ENCODE measurements at places on chromosomes 5 and 9.

DNA sequence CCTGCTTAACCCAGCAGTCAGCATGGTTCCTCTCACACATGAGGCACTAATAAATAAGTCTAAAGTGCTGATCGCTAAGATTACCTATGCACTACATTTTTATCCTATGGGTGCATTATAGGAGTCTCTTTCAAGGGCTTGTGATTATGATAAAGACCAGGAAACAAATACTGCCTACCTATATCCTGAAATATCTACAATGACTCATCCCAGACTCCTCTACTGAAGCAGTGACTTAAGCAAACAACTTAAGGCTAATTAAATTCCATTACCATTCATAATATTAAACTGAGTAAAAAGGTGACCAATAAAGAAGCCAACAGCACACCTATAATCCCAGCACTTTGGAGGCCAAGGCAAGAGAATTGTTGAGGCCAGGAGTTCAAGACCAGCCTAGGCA lies 338.4 kb downstream of the DNAH5 start:
- no peak for DNase-seq

- no peak for DNase-seq
Measured at GRCh38 chr5:142971303-142972013, 201.3 kb downstream of the ARHGAP26 start.

- DNase-seq = no peak
Measured at GRCh38 chr5:55313870-55314617, 6.3 kb downstream of the MTREX start.

- no peak for DNase-seq
Measured at GRCh38 chr9:103707181-103707580, 386.9 kb upstream of the SMC2 start.

DNA sequence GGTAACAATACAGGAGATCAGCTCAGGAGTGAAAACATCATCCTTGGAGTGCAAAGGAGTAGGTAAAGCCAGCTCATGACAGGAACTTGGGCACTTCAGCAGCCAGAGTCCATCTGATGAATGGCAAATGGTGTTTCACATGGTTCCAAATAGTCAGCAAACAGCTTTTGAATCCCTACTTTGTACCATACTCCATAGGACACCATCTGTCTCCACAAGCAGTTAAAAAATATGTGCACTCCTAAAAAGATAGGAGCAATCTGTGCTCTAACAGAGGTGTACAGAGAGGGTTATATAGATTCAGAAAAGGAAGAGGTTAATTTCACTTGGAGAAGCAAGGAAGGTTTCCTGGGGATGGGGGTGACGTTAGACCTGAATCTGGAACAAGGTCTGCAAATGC lies 21.6 kb upstream of the B4GALT1 start:
- DNase-seq = no peak

DNA sequence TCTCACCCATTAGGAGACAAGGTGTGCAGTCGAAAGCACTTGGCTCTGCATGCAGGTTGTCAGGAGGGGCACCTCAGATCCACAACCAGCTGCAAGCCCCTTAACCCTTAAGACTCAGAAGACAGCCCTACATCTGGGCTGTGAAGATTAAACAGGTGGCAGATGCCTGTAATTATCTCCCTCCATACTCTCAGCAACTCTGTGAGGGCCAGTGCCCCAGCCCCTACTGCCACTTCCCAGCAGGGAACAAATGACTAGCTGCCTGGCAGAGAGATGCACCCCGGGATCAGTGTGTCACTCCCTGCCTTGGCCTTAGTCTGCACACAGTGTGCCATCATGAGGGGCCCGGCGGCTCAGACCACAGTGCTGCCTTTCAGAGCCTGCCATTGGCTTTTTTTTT lies 42.0 kb downstream of the CRB2 start:
- no peak for DNase-seq

DNA sequence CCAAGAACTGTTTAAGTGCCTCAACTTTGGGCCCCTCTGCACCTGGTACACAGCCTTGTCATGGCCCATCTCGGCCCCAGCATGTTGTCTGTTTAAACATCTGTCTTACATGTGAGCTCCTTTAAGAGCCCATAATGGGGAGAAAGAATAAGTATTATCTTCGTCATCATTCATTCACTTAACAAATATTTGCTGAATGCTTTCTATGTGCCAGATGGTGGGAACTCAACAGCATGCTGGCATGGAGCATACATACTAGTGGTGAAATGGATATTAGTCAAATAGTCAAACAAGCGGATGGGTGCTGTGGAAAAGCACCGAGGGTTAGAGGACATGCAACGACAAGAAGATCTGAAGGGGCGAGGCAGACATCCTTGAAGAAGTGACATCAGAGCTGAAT lies 54.5 kb downstream of the GABBR2 start:
- no peak for DNase-seq

DNA sequence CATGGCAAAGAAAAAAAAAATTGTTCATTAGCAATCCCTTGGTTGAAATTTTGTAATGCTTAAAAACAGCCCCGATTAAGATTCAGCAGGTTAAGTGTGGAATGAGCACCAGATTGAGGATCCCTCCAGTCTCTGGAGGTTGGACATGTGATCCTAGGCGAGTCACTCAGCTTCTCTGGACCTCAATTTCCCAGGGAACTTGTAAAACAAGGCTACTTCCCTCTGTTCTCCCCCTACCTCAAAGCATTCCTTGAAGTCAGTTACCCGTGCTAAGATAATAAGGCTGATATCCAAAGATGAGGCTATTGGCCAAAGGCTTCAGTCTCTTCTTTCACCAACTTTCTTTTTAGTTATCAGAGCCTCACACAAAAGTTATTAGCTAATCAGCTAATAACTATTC lies 2.9 kb downstream of the KLHL3 start:
- DNase-seq = no peak

- DNase-seq = no peak
Measured at GRCh38 chr5:154179846-154180710, 10.5 kb upstream of the GALNT10 start.

DNA sequence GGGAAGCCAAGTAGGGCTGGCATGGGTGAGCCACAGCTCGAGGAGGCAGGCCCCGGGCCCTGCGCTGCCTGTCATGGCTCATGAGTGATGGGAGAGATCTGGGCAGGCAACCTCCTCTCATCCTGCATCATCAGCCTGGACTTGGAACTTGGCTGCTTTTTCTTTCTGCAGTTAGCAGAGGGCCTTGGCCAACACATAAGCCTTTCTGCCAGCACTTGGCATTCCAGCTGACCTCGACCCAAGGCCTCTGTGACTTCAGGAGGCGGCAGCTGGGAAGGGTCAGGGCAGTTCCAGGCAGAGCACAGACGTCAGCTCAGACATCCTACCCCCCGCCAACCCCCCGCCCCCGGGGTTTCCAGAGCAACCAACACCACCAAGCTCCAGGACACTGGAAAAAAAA lies 7.6 kb downstream of the S1PR3 start:
- DNase-seq = no peak

GRCh38 chr5:60997721-60998120 lies 52.7 kb downstream of the NDUFAF2 start:
- no peak for DNase-seq

DNA sequence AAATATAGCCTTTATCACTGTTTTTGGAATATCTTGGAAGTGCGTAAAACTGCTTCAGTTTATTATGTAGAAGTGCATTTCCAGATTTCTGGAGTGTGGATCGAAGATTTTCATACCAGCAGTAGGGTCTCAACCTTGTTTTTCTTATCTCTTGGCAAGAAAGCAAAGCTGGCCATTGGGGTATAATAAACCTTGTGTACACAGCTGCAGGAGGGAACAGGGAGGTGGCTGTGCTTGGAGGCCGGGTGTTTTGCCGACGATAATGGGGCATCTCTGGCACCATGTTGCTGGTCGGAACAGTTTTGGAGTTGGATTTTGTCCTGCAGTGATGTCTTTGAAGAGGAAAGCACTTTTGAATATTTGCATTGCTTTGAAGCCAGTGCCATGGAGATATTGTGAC lies 308.8 kb upstream of the DMRT1 start:
- DNase-seq = no peak

DNA sequence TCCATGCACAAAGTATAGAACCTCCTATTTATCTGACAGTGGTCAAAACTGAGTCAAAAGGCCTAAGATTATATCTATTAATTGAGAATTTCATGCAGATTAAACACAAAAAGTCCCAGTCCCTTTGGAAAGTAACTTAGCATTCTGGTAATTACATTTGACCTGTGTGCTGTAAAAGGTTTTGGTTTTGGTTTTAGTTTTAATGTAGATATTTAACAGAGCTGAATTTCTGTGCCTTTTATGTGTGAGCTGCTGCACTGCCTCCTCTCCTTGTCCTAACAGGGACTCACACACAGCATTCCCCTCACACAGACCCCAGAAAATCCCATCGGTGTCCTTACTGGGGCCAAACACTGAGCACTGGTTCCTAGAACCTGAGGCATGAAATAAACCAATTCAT lies 31.0 kb upstream of the FSD1L start:
- DNase-seq = no peak

GRCh38 chr9:69645488-69645887 lies 26.7 kb downstream of the APBA1 start:
- DNase-seq = no peak

GRCh38 chr5:121313886-121314285 lies 537.8 kb upstream of the FTMT start:
- no peak for DNase-seq

DNA sequence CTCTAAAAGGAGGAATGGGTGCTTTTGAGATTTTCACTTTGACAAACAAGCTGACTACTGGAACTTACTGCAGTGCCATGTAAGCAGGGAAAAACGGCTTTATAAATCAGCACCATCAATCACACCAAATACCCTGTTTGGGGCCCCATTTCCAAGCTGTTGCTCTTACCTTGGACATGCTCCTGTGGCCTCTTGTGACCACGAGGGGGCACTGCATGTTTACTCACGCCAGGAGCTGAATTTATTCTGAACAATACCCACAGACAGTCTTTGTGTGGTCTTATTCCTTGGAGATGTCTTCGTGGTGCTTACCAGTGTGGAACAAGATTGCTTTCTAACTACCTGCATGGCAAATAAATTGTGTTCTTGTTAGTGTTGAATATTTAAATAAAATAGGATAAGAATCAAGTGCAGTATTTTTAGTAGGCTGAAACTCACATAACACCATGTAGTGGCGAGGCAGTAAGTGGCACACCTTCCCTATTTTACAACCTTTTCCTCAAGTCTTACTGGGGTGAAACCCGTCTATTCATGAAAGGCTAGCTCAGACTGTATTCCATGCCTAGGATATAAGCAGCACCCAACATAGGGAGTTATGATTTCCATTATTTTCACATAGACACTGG lies 155.5 kb upstream of the NMUR2 start:
- no peak for DNase-seq

DNA sequence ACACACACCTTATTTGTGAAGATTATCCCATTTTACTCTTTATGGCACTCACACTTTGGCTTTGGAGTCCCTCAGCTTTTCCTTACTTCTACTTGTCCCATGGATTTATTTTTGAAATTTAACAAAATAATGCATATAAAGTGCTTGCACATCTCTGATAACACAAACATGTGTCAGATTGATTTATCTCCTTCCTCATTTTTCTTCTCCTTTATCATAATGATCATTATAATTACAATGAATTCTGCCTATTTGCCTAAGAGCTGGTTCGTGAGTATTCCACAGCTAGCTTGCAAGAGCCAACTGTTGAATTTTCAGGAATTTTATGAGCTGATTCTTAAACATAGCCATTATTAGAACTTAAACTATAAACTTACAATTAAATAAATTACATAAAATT lies 347.7 kb downstream of the CHSY3 start:
- DNase-seq = no peak

DNA sequence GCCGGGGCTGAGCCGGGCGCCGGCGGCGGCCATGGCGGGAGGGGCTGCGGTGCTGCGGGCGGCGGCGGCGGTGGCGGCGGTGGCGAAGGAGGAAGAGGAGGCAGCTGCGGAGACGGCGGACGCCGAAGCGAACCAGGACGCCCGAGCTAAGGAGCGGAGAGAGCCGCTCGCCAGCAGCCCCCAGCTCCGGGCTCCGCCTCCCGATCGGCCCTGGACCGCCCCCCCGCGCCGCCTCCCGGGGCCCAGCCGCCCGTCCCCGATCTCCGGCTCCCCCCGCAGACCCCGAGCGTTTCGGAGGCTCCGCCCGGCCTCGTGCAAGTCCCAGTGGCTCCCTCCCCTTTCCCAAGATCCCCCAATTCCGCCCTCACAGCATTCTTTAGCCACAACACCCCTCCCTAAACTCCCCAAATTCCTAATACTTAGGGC lies at the start of gene ASTN2:
Gene ASTN2, minus strand, starts transcription at position 152 of the 426 bp plus-strand sequence. Its CDS starts 119 bp downstream, at position 33.
- DNase-seq = no peak

- no peak for DNase-seq
Measured at GRCh38 chr5:10552183-10553143, 11.4 kb upstream of the ANKRD33B start.

DNA sequence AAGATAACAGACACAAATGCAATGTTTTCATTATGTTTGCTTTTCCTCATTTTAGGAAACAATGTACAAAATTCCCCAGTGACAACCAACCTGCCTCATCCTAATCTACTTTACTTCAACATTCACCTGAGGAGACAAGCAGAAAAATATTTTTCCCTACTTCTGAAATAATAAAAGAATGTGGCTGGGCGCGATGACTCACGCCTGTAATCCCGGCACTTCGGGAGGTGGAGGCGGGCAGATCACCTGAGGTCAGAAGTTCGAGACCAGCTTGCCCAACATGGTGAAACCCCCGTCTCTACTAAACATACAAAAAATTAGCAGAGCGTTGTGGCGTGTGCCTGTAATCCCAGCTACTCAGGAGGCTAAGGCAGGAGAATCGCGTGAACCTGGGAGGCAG lies 36.9 kb downstream of the MYO10 start:
- no peak for DNase-seq

- DNase-seq = peak; percentile 31
Measured at GRCh38 chr5:172113036-172113435, 75.0 kb downstream of the STK10 start.

DNA sequence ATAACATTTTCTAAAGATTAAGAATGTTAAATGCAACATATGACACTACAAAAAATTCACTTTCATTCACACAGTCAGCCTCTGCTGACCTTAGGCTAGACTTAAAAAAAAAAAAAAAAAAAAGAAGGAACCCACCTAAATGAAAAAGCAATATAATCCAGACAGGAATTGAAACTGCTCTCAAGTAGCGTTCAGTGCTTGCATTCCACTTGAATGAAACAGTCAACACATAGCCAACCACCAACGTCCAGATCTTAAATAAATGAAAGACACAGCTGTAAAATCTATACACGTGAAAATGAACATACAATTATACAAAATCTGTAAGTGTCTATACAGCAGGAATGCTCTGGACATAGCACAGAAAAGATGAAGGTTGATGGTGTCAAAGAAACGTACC lies 11.4 kb downstream of the TMEM245 start:
- no peak for DNase-seq

DNA sequence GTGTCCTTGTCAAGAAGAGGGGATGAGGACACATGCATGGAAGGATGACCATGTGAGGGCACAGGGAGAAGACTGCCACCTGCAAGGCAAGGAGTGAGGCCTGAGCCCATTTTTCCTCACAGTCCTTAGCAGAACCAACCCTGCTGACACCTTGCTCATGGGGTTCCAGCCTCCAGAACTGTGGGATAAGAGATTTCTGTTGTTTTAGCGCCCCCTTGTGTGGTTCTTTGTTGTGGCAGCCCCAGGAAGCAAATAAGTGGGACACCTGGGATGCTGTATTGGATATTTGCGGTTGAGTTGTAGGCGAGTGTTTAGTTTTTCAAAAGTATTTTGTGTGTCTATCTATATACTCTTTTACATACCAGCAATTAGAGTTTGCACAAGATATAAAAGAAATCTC lies 206.4 kb downstream of the NXNL2 start:
- no peak for DNase-seq

GRCh38 chr9:2833096-2833495 lies 10.8 kb downstream of the PUM3 start:
- DNase-seq = no peak

GRCh38 chr5:2029206-2029605 lies 146.5 kb upstream of the IRX4 start:
- no peak for DNase-seq

Data from stimulated activated CD8-positive, alpha-beta memory T cell treated with anti-CD3 and anti-CD28 coated beads, Interleukin-4, amount 100 ng/mL, for 1 hour (primary cell).